NCI-H1417 (cell line): ENCODE measurements at places on chromosomes 13 and 19.

DNA sequence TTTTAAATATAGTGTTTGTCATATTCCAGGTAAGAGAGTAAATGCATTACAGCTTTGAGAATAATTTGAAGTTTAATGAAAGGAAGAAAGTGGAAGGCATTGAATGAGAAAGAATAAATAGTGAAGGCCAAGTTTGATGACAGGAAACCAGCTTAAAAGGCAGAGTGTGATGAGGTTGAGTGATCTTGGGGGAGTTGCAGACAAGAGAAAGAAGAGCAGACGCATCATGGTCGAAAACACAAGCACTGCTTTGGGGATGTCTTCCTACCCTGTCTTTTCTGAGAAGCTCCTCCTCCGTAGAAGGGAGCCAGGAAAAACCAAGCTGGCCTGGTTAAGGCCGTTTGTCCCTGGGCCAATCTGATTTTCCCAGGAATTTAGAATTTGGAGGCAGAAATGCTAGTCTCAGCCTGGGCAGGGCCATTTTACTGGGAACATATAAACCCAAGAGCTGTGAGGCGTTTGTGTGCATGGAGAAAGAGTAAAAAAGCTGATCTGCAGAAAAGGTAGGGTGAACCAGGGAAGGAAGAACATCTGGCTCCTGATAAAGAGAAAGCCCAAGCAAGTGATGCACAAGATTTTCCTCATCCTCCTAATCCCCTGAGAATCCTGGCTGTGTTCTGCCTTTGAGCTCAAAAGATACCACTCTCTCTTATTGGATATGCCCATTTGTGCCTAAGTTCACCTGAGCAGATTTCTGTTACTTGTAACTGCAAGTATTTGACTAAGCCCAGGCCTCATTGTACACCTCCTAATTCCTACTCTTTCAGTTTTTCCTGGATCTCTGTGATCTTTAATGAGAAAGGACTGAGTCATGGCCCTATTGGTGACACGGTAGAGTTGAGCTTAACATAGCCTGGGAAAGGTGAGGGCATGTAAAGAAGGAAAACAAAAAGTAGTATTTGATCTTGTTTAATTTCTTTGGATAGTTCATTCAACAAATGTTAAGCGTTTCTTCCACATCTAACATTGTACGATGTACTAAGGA is 80.0 kb downstream of the WDFY2 start:
- DNase-seq, result no peak

DNA sequence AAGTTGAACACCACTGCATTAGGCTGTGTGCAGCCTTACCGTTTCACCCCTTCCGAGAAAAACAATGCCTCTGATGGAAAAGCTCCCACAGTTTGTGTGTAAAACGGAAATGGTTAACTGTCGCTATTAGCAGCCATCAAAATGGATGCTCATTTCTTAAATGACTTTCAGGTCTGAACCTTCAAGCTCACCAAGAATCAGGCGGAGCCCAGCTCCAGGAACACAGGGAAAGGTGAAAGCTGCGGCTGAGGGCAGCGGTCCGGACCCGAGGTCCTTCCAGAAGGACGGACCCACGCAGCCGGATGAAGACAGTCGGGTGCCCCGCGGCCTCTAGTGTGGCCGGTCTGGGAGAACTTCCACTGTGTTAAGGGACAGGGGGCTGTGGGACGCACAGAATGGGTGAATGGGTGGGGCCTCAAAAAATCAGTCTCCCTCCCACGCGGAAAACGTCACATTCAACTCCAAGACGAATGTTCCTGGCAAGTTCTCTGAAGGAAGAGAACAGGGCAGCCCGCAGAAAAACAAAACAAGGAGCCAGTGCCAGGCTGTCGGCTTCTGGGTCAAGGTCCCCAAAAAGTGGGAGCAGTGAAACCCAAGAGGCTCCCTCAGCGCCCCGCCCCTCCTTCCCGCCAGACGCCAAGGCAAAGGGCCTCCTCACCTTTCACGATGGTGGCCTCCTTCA is 4.9 kb downstream of the IRS2 start:
- DNase-seq, result no peak

GRCh38 chr13:28532388-28533124 is 37.6 kb upstream of the FLT1 start:
- no peak for DNase-seq

DNA sequence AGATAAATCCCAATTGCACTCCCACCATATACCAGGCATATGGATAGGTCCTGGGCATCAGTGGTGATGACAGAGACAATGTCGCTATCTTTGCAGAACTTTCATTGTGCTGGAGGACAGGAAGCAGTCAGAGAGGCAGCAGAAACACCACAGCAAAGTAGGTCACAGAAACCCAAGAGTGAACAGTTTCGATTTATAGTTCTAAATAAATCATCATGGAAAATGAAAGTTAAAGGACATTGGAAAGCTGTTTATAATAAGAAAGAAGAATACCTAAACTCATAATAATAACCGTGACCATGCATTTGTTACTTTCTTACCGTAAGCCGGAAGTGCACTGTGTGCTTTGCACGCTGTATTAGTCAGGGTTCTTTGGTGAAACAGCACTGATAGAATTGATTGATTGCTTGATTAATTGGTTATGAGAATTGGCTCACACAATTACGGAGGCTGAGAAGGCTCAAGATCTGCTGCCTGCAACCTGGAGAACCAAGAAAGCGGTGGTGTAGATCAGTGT is 38.9 kb downstream of the ALOX5AP start:
- no peak for DNase-seq

DNA sequence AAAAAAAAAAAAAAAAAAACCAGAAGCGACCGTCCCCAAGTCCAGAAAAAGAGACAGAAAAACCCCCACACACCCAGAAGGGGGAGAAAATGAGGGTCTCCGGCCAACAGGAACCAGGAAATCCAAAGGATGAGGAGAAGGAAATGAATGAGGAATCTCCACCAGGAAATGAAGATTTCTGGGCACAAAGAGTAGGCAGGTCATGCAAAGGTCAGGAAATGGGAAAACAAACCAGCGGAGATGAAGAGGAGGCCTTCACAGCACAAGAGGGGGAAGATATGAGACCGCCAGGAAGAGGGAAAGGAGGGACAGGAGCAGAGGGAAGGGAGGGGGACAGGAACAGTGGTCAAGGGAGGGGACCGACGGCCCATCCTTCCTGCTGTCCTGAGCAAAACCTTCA is 5.8 kb downstream of the TEAD2 start:
- no peak for DNase-seq

DNA sequence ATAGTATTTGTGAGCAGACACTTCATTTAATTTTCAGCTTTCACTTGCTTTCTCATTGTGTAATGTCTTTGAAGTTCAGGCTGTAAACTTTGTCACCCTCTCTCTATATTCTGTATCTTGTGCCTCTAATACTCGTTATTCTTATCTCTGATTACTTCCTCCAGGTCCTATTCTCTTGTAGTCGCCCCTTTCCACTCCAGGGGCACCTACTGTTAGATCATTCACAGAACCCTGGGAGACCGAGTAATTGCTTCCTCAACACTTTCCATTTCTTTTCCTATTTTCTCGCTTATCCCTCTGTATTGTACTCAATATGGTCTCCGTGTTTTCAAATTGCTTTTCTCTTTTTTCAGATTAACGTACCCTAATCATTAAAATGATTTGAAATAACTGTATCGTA is 93.9 kb upstream of the TDRD3 start:
- no peak for DNase-seq

DNA sequence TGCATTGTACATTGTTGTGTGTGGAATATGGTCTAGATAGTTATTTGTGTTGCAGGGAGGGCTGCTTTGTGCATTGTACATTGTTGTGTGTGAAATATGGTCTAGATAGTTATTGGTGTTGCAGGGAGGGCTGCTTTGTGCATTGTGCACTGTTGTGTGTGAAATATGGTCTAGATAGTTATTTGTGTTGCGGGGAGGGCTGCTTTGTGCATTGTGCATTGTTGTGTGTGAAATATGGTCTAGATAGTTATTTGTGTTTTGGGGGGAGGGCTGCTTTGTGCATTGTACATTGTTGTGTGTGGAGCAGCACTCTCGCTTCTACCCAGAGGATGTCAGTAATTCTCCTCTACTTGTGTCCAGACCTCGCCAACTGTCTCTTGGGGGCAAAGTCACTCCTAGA is 36.3 kb upstream of the ZNF835 start:
- DNase-seq, result no peak

DNA sequence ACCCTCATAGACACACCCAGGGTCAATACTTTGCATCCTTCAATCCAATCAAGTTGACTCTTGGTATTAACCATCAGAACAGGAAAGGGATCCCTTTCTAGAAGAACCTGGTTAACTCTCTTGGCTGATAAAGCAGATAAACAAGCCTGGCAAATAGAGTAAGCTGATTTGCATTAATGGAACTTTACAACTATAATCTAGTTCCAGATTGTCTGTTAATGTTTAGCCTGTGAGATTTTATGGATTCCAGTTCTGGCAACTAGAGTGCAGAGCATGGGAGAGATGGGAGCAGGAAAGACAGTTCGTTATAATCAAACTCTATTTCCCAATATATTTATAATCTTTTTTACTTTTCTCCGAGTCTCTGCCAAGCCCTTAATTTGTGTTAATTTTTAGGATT is 272.6 kb upstream of the KLHL1 start:
- DNase-seq, result no peak

- DNase-seq, result no peak
Measured at GRCh38 chr13:24087605-24088225, 72.8 kb upstream of the SPATA13 start.

- DNase-seq, result no peak
Measured at GRCh38 chr13:39052944-39053343, 14.7 kb downstream of the NHLRC3 start.

DNA sequence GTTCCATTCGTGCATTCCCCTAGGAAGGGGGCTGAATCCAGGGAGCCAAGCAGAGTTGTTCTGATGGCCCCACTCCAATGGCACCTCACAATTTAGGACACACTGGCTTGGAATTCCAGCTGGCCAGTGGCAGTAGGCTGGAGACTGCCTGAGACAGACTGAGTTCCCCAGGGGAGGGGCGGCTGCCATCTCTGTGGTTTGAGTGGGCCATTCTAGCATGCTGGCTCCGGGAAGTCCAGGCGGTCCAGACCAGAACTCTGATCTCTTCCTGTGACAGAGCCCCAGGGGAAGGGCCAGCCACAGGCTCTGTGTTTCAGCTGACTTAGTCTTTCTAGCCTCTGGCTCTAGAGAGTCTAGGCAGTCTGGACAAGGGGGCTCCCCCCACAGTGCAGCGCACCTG is 29.5 kb upstream of the SLC7A1 start:
- DNase-seq, result no peak

DNA sequence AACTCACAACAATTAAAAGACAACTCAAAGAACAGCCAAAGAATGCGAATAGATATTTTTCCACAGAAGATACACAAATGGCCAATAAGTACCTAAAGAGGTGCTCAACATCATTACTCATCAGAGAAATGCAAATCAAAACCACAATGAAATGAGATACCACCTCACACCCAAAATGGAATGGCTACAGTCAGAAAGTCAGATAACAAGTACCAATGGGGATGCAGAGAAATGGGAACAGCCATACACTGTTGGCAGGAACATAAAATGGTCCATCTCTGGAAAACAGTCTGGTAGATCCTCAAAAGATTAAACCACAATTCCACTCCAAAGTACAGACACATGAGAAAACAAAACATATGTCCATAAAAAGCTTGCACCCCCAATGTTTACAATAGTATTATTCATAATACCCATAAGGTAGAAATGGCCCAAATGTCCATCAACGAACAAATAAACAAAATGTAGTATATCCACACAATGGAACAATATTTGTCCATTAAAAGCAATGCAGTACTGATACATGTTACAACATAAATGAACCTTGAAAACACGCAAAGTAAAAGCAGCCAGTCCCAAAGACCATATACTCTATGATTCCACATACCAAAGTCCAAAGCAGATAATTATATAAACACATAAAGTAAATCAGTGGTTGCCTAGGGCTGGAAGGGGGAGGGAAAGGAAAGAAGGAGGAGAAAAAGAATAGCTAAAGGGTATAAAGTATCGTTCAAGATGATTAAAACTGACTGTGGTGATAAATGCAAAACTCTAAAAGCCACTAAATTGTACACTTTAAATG is 19.6 kb downstream of the USP12 start:
- no peak for DNase-seq

GRCh38 chr19:18868380-18869022 is 27.5 kb downstream of the CERS1 start:
- DNase-seq, result no peak

GRCh38 chr19:33705090-33705847 is 83.5 kb downstream of the CHST8 start:
- no peak for DNase-seq

DNA sequence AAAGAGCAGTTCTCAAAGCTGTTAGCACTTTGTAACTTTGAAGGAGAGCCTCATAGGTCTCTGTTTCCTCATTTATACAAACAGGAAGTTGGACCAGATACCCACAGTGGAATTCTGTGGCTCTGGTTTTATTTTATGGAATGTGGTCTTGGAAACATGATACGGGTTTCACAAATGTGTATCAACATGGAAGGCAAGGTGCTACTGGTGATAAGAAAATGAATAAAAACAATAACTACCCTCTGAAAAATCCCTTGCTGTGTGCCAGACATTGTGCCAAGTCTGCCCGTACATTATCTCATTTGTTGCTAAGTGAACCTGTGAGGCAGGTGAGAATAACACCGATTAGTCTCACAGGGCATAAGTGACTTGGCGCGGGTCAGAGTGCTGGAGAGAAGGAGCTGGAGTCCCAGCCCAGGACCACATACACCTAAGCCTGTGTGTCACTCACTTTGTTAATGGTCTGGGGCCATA is 45.0 kb upstream of the RNF113B start:
- DNase-seq, result no peak

- no peak for DNase-seq
Measured at GRCh38 chr19:1729568-1729925, 23.8 kb upstream of the ONECUT3 start.

- DNase-seq, result peak; percentile 36
Measured at GRCh38 chr19:55447421-55448174, 4.5 kb upstream of the SHISA7 start.

DNA sequence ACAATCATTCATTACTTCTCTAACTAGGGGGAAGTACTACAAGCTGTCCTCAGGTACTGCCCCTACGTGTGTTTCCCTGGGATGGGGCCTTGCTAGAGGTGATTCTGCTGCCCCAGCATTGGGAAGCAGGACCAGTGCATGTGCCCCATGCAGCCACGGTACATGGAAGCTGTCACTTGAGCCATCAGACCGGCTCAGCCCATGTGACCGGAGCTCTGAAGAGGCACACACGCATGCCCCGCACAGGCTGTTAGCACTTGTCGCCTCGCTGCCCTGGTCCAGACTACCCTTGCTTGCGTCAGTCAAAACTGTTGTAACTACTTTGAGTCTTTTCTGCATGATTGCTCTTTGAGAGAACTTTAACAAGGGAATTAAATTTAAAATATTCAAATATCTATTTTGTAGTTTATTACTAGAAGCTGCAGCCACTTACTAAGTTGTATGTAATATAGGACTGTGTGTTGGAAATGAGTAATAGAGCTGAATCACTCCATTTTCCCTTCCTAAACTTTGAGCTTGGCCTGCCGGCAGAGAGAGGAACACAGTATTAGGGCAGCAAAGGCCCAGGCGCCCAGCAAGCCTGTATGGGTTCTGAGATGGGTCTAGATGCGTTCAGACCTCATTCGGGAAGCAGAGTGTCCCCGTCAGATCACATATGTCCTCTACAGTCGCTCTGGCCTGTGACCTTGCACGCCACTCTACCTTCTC is 42.2 kb downstream of the DHRS12 start:
- DNase-seq, result peak; percentile 75
